ENCODE measurements at places on chromosomes 6 and 20.

DNA sequence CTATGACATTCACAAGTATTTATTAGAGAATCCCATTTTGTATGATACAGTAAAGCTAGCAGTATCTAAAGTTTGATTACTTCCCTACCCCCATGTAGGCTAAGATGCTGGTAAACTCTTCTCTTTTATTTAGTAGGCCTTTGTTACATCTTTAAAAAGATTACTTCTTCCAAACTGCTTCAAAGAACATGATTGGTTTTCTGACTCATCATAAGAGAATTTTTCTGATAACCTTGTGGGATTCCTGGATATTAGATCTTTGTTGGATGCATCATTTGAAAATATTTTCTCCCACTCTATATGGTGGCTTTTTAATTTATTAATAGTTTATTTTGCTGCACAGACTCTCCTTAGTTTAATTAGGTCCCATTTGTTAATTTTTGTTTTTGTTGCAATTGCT lies 898.3 kb upstream of the ADGRB3 start:
- no peak for DNase-seq

DNA sequence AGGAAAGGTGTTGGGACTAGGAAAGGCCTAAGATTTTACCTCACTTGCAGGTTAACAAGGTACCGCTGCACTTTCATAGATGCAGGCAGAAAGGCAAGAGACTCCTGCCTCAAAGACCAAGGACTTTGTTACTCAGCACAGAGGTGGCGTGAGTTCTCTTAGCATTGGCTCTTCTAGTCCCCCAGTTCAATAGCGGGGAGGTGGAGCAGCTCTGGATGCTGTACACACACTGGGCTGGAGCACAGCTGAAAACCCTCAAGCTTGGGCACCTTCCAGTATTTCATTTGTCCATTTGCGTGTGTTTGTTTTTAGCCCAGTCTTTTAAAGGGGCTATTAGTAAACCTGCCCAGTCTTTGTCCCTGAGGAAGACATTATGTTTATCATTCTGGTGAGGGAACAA lies 345.2 kb downstream of the FARS2 start:
- DNase-seq = no peak

GRCh38 chr6:131281471-131282270 lies 146.4 kb downstream of the AKAP7 start:
- DNase-seq = peak; percentile 19

- no peak for DNase-seq
These were observed 6.5 kb upstream of the NPBWR2 start for GRCh38 chr20:64113796-64114355.

GRCh38 chr6:73521351-73521985 lies 636 bp upstream of the EEF1A1 start:
- no peak for DNase-seq

GRCh38 chr20:3163099-3164042 lies 3.7 kb upstream of the FASTKD5 start:
- no peak for DNase-seq

- no peak for DNase-seq
These were observed 446.4 kb upstream of the FLRT3 start for GRCh38 chr20:14783766-14784165.

GRCh38 chr6:144797881-144798589 lies 512.9 kb downstream of the UTRN start:
- no peak for DNase-seq

GRCh38 chr6:82612475-82613039 lies 248.9 kb downstream of the TPBG start:
- DNase-seq = no peak

- DNase-seq = no peak
These were observed 19.8 kb upstream of the POLR1H start for GRCh38 chr6:30041221-30041620.

GRCh38 chr6:163345931-163346330 lies 68.6 kb upstream of the QKI start:
- DNase-seq = no peak

- no peak for DNase-seq
These were observed 25.5 kb downstream of the C20orf173 start for GRCh38 chr20:35503841-35504561.

DNA sequence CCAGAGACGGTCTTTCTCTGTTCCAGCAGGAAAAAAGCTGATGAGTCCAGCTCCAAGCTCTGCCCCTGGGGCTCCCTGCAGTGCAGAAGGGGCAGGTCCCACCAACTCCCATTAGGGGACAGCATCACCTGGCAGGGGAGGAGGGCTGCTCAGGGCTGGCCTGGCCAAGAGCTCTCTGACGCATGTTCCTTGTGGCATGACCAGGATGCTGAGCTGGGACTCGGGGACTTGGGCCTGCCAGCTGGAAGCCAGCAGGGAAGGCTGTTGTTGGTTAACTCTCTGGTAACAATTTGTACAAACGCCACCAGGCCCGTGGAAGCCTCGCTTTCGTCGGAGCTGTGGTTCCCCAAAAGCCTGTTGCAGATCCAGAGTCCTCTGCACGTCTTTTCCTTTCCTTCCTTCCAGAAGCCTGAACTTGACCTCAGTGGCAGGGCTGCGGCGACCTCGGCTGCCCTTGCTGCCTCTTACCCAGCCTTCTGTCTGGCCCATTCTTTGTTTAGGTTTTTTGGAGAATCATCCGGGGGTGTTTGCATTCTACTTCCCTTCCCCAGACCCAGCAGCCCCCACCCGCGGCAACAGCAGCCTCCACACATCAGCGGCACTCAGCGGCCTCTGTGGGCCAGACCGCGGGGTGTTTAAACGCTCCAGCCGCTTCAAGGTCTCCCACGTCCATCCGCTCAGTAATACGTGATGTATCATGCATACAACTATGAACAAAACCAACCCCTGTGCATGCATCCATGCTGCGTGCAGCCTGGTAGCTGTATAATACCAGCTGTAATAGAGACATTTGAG lies 63.3 kb downstream of the GNAS-AS1 start:
- no peak for DNase-seq

DNA sequence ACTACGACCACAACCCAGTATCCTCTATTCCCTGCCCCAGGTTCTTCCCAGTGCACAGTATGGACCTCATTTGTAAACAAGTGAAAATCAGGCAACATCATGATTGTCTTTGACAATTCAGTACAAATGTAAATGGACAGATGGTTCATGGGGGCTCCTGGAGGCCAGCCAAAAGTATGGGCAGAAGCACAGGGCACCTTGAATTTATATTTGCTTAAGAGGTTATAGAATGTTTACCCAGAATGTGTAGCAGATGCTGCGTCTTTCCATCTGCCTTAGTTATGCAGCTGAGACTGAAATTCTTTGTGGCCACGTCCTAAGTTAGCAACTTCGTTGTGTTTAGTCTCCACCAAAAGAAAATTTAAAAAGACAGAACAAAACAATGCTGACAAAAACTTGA lies 559.6 kb upstream of the NRSN1 start:
- no peak for DNase-seq

- DNase-seq = no peak
These were observed 215.0 kb downstream of the SLC24A3 start for GRCh38 chr20:19427480-19427879.

GRCh38 chr6:64694356-64694755 lies 1012.7 kb downstream of the EYS start:
- DNase-seq = no peak

DNA sequence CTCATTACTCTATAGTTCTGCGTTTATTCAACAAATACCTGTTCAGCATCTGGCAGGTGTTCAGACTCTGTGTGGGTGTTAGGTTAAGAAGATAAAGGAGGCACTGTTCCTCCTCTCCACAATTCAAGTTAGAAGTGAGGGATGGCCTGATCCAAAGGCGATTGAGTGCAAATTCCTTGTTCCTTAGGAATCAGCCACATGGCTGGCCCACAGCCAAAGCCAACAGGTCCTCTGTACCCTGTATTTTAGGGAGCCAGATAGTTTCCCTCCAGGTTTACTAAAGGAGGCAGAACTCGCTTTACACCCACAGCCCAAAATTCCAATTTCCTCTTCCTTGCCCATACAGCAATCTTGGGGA lies 5.0 kb upstream of the CD40 start:
- DNase-seq = no peak

DNA sequence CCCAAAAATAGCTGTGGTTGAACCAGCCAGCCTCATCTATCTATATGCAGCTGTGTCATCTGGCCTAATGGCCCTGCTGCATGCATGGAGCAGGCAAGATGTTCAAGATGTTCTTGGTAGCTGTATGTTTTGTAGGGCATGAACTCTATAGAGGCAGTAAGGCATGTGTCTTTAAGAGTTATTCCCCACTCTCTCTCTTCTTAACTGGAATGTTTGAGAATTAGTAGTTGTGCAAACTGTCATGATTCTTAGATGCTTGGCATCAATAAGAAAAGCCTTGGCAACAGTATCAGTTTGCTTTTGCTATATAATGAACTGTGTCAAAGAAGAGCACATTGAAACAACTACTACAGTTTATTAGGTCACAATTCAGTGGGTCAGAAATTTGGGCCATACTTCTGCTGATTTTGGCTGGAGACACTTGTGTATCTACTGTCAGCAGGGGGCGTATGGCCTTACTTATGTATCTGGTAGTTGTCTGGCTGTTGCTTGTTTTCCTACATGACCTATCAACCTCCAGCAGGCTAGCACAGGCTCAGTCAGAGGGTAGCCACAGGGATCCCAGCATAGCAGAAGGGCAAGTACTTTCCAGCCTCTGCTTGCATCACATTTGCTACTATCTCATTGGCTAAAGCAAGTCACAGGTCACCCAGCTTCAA lies 56.1 kb upstream of the LAMP5 start:
- DNase-seq = no peak

- no peak for DNase-seq
These were observed at the start of gene PSORS1C1 for GRCh38 chr6:31114541-31114878. Gene PSORS1C1 (plus strand): TSS chr6:31114800. CDS start chr6:31129633, 14,833 bp downstream.

- DNase-seq = no peak
These were observed 73.8 kb downstream of the TOX2 start for GRCh38 chr20:43988451-43988850.

DNA sequence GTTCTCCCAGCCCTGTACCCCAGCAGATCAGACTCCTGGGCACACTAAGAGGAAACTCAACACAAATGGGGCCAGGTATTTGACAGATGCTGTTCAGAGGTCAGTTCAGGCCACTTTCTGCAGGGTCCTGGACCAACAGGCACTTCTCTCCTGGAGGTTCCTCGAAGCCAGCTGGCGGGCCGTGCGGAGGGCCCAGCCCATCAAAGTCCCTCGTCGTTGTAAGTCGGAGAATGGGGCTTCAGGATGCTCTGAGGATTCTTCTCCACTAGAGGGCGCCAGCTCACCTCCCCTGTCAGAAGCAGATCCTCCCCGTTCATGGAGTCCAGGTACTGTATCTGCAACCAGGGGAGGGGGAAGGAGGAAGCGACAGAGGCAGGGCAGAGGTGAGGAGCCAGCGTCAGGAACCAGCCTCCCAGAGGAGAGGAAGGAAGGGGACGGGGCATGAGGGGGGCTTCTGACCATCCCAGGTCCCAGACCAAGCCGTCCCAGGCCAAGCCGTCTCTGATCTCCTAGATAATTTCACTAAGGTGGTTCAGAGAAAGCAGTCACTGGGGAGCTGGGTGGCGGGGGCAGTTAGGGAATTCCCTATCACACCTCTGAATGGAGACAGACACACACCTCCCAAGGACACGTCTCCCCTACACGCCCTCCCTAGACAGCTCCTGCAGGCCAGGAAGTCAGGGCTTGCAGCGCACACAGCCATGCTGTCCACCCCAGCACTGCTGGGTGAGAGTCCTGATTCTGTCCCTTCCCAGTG lies 11.7 kb upstream of the FAM83C start:
- DNase-seq = peak; percentile 62

DNA sequence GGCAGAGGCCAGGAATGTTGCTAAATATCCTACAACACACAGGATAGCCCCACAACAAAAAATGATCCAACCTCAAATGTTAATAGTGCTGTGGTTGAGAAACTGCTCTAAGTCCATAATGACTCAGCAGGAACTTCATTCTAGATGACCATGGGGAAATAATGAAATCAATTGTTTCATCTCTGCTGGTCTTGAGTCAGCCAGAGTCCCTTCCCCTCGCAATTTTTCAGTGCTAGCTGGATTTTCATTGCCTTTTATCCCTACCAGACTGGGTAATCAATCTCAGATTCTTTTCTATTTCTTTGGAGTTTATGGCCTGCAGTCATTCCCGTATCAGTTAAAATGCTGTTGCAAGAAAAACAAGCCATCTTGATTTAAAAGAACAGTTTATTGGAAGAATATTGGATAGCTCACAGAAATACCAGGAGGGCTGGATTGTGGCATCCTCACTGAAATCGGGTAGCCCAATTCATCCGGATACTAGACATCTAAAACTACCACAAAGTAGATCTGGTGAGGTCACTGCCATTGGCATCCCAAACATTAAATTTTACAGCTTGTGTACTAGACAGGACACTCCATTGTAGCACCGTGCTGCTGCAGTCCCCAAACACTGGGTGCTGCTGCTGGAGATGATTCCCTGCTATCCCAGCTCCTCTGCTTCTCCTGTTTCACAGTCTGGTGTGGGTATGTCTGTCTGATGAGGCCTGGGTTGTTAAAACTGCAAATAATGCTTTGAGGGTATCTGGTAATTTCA lies 30.3 kb upstream of the POPDC3 start:
- DNase-seq = no peak

GRCh38 chr6:33748841-33749240 lies 2.1 kb upstream of the IP6K3 start:
- DNase-seq = no peak

DNA sequence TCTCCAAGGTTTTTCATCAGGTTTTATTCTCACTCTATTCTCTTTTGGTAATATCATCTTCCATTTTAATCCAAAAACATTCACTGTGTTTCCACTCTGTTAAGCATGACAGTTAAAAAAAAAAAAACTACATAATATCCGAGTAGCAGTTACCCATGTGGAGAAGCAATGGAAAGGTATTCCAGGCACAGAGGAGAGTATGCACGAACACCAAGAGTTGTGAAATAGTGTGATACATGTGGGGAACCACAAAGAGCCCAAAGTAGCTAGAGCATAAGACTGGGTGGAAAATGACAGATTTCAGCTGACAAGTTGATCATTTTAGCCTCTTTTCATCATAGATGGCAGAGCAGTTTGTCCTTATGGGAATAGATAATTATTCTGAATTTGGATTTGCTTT lies 19.9 kb upstream of the FBXL4 start:
- DNase-seq = no peak

GRCh38 chr6:125834348-125834747 lies 43.6 kb downstream of the NCOA7 start:
- no peak for DNase-seq

GRCh38 chr6:150325066-150325772 lies 43.6 kb upstream of the IYD start:
- no peak for DNase-seq

DNA sequence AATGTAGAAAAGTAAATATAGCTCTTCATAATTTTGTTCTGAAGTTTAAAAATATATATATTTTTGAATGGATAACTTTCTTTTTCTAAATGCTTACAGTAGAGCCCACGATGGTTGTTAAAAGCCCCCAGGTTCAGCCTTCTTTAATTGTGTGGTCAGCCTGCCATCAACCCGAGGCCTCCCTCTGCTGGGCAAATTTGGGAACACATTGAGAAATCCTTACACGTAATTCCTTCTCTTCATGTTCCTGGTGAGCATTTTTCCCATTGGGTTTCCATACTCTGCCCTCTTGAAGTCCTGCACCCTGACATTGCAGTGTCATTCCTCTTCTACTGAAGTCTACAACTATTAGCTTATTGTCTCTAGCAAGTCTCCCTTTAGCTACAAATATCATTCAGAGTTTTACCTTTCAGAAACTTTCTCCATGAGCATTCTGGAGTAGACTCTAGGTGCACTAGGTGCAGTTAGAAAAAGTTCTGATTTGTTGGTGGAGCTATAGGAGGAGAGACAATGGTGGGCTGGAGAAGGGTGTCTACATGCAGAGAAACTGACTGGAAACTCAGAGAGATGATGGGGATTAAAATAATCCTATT lies 40.6 kb downstream of the TRIM38 start:
- DNase-seq = no peak

- no peak for DNase-seq
These were observed 125.0 kb downstream of the SLC23A2 start for GRCh38 chr20:4876301-4876700.

- DNase-seq = no peak
These were observed 9.0 kb upstream of the KCNQ2 start for GRCh38 chr20:63481503-63481902.

All from stimulated activated CD4-positive, alpha-beta T cell treated with anti-CD3 and anti-CD28 coated beads, TNF-alpha, amount 100 ng/mL, for 1 hour (primary cell).